AG04449 (cell line): ENCODE measurements at places on chromosomes 12 and 14.

DNA sequence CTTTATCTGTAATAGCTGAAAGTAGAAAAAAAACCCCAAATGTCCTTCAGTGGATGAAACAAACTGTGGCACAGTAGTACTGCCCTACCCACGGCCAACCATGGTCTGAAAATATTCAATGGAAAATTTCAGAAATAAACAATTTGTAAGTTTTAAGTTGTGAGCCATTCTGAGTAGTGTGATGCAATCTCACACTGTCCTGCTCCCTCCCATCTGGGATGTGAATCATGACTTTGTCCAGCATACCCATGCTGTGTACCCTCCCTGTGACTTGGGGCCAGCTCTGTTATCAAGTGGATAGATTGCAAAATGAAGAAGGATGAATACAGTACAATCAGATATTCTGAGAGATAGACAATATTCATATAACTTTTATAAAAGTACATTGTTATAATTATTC is 106.2 kb downstream of the SMOC1 start:
- no peak for DNase-seq

DNA sequence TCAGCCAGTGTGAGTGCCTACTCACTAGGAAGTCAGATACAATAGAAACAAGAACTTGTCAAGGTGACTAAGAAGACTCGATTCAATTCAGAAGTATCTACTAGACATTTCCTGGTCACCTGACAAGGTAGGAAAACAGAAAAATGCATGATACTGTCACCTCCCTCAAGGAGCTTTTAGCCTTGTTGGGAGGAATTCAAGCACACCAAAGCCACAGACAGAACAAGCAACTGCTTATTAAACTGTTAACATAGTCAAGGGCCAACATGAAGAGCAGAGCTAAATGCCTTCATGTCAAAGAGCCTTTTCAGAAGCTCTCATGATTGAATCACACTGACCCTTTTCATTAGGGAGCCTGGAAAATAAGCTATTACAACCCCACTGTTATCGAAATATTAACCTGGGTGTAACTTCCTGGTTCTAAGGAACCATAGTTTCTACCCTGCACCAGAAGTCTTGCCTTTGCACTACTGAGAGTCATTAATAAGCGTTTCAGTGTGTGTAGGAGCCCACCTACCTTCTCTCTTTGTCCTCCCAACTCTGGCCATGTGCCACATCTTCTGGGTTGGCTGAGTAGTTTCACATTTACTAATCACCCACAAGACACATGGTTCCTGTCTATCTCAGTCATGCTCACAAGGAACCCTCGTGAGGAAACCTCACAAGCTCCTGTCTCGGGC is 31.0 kb upstream of the LGALS3 start:
- DNase-seq: no peak

GRCh38 chr14:55425091-55425490 is 13.5 kb upstream of the ATG14 start:
- DNase-seq: no peak

- DNase-seq: no peak
Observed at GRCh38 chr14:99181804-99182520, 90.0 kb downstream of the BCL11B start.

GRCh38 chr12:124592050-124592449 is 24.6 kb upstream of the NCOR2 start:
- no peak for DNase-seq

DNA sequence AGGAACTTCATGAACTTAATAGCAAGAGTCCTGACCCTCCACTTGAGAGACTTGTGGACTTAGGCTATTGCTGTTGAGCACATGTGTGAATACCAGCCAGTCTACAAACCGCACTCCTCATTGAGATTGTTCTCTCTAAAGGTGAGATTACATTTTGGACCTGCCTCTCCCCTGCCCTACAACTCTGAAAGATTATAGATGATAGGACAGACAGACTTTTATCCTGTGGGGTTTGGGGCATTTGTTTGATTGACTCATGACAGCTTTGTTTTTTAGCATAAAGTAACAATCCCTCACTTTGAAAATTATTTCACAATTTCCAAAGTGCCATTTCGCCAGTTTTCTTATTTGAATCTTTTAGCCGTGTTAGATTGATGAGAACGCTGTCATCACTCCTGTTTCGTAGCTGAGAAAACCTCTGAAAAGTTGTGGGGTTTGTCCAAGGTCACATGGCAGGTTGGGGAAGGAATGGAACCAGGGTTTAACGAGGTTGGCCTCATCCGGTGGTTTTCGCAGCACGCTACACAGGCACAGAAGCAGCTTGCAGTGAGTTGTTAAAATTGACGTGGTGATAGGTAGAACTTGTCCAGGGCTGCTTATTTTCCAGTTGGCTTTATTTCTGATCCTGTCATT is 836 bp downstream of the EVL start:
- no peak for DNase-seq

DNA sequence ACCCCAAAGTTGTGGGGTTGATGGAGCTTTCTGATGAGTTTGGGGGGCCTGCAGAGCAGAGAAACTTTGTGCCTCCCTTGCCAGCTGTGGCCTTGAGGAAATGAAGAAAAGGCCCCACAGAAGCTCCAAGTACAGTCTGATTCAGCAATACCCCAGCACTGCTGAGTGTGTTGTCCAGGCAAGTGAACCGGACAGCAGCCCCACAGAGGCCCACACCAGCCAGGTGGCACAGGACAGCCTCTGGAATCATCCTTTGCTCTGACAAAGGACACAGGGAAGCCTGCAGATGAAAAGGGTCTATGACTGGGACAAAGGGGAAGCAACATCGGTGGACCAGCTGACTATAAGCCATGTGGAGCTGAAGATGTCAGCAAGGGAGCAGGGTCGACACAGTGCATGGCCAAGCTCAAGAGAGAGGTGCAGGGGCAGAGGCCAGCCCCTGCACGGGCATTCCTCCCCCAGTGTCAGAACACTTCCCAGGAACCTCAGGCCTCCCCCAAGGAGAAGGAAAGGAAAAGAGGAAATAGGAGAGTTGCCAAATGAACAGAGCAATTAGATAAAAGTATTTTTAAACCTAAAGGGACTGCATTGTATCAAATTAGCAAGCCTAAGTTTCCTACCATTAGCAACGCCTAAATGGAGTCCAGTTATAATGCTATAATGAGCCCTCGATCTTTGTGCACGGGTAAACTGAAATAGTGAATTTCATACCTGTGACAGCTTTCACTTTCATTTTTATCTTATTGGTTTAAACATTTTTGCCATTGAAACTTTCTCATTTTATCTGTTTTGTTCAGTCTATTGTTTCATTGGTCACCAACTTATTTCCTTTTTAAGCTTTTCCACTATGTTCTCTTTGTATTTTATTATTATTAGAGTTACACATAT is 46.3 kb upstream of the PTGDR start:
- no peak for DNase-seq

- DNase-seq: no peak
Observed at GRCh38 chr12:90902596-90902995, 52.4 kb downstream of the CCER1 start.

DNA sequence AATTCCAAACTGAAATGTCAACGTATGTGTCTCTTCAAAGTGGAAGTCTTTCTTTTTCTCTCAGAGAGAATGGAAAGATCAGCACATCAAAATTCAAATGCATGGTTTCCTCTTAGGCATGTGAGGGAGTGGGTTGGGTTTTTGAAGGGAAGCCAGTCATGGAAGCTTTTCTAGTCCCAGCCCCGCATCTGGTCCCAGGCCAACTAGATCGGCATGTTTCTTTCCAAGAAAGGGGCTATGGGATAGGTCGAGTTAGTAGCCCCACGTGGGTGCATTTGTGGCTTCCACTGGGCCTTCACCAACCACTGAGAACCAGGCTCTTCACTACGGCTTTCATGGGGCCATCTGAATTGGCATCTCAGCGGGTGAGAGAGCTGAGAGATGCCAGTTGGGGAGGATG is 6.6 kb downstream of the C1S start:
- no peak for DNase-seq

DNA sequence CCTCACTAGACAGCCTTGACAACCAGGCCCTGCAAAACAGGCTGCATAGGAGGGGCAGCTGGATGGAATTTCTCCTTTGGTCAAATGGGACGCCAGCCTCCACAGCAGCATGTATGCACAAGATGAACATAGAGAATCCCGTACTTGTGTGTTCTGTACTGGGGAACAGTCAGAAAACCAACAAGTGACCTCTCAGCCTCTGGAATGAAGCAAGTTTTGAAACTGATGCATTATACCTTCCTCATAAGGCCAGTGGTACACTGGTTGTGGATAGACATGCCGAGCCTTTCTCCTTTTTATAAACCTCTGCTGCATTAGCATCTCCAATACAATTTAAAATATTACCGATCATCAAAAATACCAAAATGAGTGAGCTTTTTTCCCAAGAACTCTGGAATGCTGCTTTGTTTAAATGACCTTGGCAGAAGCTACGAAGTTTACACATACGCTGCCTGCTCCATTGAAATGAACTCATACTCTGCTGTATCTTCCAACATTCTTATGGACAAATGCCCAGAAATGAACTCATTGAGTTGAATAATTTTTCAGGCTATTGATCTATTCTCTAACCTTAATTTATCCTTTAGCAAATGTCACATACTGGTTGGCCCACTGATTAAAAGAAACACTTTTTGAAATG is 47.6 kb upstream of the FERMT2 start:
- peak; percentile 45 for DNase-seq

DNA sequence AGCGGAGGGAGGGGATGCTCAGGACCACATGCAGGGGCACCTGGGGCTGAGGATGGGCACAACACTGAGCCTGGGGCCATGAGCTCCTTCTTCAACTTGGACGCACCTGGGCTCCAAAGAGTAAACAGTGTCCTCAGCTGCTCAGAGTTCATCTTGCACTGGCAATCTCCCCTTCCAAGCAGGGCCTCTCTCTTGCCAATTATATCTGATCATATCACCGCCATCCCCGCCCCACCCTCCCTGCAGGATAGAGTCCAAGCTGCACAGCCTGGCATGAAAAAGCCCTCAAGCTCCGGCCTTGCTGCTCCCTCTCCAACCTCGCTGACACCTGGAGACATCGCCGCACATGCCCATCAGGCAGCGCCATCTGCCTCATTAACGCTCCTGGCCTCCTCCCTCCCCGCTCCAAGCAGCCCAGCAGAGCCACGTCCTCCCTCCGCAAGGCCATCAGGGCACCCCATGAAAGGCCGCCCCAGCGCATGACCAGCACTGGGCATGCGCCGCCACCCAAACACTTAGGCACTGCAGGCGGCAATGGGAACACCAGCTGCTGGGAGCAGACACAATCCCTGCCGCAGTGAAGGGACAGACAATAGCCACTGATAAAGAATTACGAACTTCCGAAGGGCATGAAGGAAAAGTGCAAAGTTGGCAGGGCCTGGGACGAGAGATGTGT is 88.8 kb downstream of the CHGA start:
- no peak for DNase-seq

- DNase-seq: no peak
Observed at GRCh38 chr12:121811434-121812319, 7.9 kb downstream of the SETD1B start.

DNA sequence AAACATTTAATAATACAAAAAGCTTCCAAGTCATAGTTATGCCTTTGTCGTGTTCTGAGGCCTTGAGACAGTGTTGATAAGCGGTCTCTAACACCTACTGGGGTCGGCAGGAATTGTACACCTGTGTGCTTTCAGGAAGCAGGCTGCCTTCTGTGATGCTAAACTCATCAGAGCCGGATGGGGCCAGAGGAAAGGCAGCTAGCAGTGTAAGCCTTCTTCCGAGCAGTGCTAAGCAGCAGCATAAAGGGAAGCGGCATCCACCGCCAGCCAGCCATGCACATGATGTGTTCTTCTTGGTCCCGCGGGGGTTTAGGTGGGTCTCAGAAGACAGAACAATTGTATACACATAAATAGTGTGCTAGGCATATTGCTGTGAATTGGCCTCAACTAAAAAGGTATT is 159.3 kb downstream of the SLC15A4 start:
- DNase-seq: no peak

DNA sequence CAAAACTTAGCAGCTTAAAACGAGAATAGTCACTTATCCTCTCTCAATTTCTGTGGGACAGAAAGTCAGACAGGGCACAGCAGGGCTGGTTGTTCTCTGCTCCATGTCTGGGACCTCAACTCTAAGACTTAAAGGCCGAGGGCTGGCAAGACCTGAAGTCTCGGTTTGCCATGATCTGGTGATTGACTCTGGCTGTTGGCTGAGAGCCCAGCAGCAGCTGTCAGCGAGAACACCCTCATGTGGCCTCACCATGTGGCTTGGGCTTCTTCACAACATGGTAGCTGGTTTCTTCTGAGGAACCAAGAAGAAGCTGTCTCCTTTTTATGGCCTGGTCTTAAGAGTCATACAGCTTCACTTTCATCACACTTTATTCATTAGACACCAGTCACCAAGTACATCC is 1.7 kb upstream of the VASH1 start:
- DNase-seq: no peak

- no peak for DNase-seq
Observed at GRCh38 chr12:46831335-46832129, 5.7 kb upstream of the SLC38A4 start.

DNA sequence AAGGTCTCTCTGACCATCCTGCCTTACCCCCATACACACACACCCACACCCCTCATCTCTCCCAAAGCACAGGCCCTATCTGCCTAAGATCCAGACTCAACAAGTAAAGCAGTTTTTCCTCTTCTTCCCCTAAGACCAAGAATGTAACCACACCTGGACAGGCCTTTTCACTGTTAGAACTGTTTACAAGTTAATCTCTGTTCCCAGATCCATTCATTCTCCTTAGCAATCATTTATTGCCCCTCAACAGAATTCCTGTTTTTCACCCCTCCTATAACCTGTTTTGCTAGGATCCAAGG is 1.9 kb upstream of the CIROP start:
- no peak for DNase-seq

GRCh38 chr14:67421356-67422224 is 9.6 kb upstream of the PLEK2 start:
- DNase-seq: no peak

DNA sequence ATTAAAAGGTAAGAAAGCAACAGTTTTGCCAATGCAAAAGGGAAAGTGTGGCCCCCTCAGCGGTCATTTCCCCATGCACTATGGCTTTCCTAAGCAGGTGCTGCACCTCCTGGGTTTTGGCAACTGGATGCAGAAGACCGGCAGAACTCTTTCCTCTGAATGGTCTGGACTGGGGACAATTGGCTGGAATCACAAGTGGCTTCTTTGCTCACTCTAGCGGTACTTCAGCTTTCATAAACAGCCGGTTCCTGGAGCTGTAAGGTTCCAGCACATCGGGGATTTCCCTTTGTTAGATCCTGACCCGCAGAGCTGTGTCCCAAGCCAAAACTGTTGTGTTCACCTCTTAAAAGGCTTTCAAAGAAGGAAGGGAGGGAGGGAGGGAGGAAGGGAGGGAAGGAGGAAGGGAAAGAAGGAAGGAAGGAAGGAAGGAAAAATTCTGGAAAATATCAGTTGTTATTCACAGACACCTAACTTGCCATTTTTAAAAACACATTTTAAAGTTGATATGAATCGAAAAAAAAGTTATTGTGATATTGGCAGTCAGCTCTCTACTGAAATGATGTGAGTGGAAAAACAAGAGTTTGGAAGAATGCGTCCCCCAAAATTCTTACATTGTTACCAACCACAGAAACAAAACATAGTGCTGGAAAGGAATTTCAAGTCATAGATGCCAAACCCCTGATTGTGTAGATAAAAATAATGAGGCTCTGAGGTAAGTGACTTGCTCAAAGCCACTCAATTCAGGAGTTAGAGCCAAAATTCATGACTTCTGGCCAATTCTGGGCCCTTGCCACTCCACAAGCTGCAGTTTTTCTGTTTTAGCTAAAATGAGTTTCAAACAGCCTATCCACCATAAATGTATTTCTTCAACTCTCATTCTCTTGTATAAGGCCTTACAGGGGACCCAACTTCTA is 220.6 kb upstream of the HMGA2 start:
- peak; percentile 89 for DNase-seq

- no peak for DNase-seq
Observed at GRCh38 chr12:16238661-16239060, 38.8 kb downstream of the SLC15A5 start.
